HEK293T (cell line): ENCODE measurements at places on chromosomes 7 and 10.

- DNase-seq = no peak
Measured at GRCh38 chr10:69641261-69641980, 11.4 kb downstream of the FAM241B start.

- DNase-seq = no peak
Measured at GRCh38 chr10:44009891-44010632, 361.4 kb upstream of the ZNF32 start.

- DNase-seq = no peak
Measured at GRCh38 chr7:11833431-11833830, 1.4 kb upstream of the THSD7A start.

DNA sequence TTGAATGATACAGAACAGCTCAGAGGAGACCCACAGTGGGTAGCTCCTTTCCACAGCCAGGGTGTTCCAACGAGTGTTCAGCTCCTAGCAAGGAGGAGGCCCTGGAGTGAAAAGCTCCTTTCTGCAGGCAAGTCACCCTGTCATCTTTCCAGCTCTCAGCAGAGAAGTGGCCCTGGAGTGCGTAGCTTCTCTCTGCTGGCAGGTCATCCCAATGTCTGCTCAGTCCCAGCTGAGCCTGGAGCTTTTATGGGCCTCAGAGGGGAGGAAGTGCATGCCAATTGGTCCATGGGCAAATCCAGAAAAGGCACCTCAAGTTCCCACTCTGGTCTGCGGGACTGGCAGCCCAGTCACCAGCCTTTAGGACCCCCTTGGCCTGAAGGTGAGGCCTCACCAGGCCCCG lies 30.8 kb upstream of the ZMYND11 start:
- no peak for DNase-seq

GRCh38 chr7:99061001-99061776 lies 82.7 kb downstream of the SMURF1 start:
- DNase-seq = no peak

GRCh38 chr10:69439813-69440506 lies 11.3 kb upstream of the TSPAN15 start:
- no peak for DNase-seq

GRCh38 chr10:60000747-60001146 lies 94.4 kb upstream of the CCDC6 start:
- no peak for DNase-seq

GRCh38 chr7:137943132-137943551 lies 58.7 kb downstream of the CREB3L2 start:
- no peak for DNase-seq

- no peak for DNase-seq
Measured at GRCh38 chr10:47255033-47255813, 44.8 kb upstream of the GDF10 start.

DNA sequence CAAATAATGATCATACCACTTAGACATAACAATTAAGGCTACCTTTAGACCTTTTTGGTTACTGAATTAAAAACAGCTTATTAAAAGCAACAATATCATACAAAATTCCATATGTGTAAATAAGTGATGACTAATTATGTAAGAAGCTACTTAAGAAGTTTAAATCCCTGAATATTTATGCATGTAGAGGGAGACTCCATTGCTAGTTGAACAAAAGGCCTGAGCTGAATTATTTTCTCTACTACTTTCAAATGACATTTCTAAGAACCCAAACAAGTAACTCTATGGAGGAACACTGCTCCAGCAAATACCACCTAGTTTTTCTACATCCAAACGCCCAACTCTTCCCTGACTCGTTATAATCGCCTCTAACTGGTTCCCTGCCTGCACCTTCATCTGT lies 31.5 kb downstream of the EPC1 start:
- DNase-seq = no peak

- DNase-seq = no peak
Measured at GRCh38 chr10:42990721-42991441, 86.0 kb upstream of the RET start.

DNA sequence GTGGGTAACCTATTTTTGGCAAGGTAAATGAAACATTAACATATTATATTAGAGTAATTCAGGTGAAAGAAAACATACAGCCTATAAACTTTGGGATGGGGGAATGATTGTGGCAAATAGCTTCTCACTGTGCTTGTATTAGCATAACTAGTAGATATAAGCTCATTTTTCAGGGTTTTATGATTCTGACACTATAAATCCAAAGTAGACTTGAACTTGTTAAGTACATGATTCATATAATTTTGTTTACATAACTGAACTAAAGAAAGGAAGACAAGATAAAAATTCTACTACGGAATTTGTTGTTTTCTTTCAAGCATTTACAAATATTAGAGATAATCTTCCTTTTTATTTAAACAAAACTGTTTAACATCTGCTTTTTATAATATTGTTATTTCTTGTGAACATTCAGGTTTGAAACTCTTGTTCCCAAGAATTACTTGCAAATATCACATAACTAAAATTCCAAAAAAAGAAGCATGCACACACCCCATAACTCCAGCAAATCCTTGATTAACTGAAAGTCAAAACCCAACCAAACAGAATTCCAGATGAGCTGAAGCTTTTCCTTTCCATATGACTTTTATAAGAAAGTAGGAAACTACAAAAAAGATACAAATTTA lies 142.3 kb downstream of the JAZF1 start:
- DNase-seq = no peak

- DNase-seq = no peak
Measured at GRCh38 chr7:101953248-101953819, 135.9 kb downstream of the CUX1 start.

DNA sequence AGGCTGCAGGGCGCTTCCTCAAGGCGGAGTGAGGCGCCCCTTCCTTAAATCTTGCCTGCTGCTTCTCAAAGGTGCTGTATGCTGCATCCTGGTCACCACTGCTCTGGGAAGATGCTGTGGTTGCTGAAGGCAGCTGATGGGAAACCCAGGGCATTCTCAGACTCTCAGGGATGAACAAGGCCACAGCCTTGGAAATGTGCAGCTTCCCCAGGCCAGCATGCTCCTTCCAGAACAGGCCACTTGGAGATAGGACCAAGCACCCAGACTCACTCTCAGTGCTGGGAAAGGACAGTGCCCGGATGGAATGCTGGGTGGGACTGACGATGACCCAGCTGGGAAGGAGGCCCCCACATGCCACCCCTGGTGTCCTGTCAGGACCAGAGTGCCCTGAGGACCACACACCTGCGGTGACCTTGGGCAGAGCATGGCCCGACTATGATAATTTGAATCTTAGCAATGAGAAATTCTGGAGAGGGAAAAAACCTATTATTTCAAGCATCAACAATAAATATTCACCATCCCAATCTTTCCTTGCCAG lies 235.5 kb downstream of the TNS3 start:
- no peak for DNase-seq

- no peak for DNase-seq
Measured at GRCh38 chr10:113858541-113858940, 4.1 kb downstream of the NHLRC2 start.

DNA sequence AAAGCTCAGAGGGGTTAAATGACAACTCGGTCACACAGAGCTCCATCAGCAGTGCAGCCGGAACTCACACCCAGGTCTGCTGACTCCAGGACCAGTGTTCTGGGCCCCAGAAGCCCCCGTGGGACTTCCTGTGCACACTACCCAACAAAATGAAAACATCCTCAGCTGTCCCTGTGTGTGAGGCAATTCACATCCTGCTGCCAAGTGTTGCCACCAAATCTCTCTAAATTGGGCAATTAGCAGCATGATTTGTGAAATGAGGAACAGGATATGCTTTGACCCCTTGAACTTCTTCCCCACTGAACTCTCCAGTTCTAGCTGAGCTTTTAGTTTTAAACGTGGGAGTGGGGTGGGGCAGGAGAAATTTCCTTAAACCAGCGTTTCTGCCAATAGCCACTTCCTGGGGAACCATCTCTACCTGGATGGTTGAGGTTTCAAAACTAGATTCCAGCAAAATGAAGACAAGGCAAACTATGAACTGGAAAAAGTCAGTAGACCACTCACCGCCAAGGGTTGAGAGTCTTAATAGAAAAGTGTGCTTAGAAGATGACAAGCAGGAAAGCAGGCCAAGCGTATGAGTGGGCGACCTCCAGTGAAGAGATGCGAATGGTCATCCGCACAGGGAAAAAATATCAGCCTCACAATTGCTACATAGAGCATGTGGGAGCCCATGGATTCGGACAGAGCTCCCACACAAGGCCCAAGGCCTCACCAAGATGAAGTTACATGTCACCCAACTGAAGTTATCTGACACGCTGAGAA lies 51.9 kb upstream of the CHST15 start:
- no peak for DNase-seq

DNA sequence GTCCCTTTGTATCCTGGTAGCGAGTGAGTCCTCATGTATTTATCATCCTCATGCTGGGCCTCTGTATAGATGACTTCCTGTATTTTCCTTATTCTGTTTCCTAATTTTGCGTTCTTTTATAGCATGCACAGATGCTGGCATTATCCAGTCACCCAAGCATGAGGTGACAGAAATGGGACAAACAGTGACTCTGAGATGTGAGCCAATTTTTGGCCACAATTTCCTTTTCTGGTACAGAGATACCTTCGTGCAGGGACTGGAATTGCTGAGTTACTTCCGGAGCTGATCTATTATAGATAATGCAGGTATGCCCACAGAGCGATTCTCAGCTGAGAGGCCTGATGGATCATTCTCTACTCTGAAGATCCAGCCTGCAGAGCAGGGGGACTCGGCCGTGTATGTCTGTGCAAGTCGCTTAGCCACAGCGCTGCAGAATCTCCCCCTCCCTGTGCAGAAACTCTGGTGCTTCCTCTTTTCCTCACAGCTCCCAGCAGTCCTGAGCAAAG lies 183.1 kb upstream of the PRSS58 start:
- DNase-seq = no peak

- no peak for DNase-seq
Measured at GRCh38 chr10:13184730-13185514, 23.6 kb downstream of the MCM10 start.

DNA sequence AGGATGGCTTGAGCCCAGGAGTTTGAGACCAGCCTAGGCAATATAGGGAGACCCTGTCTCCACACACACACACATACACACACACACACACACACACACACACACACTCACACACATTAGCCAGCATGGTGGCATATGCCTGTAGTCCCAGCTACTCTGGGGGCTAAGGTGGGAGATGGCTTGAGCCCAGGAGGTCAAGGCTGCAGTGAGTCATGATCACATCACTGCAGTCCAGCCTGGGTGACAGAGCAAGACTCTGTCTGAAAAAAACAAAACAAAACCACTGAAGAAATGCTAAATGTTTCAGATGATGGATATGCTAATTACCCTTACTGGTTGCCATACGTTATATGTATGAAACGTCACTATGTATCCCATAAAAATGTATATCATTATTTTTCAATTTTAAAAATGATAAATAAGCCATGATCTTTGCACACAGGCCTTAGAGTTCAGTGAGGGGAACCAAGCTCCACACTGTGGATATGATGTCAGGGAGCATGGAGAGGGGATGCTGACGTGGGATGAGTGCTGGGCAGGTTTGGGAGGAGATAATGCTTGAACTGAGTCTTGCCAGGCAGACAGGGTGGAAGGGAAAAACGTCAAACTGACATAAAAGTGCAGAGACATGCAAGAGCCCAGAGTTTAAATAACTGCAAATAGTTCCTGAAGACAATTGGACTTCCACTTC lies 45.9 kb upstream of the ARHGAP12 start:
- no peak for DNase-seq

- no peak for DNase-seq
Measured at GRCh38 chr7:140333223-140333622, 65.1 kb downstream of the SLC37A3 start.

DNA sequence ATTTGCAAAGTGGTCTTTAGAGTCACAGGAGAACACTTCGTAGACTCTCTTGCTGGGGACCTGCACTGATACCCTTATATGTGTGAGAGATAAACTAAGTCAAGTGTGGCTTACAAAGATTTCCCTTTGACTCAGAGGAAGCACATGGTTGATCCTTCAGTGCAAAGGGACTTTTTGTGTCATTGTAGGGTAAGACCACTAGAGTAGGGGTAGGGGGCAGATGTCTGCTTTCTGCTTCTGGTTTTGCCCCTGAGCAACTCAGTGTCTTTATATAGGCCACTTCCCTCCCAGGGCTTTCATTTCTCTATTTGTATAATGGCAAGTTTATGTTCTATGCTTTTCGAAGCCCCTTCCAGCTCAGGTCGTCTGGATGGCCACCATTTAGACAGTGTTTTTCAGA lies 281.7 kb downstream of the SORCS3 start:
- DNase-seq = no peak

GRCh38 chr7:121605317-121605680 lies 209.2 kb upstream of the FAM3C start:
- no peak for DNase-seq

DNA sequence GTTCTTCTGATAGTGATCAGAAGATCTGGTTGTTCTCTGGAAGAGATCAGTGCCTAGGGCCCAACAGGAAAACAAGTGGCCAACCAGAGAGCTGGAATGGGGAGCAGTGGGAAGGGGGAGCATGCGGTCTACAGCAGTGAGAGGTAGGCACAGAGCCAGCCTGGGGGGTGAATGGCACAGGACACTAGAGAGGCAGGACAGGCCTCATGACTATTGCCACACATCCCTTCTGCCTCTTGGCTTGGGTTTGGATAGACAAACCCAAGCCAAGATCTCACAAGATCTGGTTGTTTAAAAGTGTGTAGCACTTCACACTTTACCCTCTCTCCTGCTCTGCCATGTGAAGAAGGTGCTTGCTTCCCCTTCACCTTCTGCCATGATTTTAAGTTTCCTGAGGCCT lies 224.4 kb downstream of the ARHGAP12 start:
- no peak for DNase-seq

- peak; percentile 16 for DNase-seq
Measured at GRCh38 chr10:31318382-31318853, 598 bp upstream of the ZEB1 start.

DNA sequence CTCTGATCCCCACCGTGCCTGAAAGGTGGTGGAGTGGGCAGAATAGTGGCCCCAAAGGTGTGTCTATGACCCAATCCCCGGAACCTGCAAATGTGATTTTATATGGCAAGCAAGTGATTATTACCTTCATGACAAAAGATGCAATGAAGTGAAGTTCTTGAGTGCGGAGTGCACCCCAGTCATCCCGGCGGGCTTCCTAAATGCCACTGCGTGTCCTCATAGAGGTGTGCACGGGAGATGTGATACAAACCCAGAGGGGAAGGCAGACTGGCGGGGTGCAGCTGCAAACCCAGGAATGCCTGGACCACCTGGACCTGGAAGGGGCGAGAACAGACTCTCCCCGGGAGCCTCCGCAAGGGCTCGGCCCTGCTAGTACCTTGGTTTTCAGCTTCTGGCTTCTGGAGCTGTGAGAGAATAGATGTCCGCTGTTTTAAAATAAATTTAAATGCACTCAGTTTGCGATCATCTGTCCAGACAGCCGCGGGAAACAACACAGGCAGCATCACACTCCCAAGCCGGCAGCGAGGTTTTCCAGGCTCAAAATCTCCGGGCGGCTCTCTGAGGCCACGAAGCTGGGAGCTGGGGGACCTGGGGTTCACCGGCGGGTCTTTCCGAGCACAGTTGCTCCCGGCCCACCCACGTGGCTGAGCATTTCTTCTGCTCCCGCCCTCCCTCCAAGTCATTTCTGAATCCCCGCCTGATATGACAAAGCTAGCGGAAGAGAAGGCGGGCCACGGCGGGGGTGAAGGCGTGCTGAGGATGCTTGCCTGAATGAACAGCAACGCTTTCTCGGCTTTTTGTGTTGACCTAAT lies 50.4 kb upstream of the EBF3 start:
- DNase-seq = peak; percentile 7
